ENCODE measurements at places on chromosomes 5 and 9.

DNA sequence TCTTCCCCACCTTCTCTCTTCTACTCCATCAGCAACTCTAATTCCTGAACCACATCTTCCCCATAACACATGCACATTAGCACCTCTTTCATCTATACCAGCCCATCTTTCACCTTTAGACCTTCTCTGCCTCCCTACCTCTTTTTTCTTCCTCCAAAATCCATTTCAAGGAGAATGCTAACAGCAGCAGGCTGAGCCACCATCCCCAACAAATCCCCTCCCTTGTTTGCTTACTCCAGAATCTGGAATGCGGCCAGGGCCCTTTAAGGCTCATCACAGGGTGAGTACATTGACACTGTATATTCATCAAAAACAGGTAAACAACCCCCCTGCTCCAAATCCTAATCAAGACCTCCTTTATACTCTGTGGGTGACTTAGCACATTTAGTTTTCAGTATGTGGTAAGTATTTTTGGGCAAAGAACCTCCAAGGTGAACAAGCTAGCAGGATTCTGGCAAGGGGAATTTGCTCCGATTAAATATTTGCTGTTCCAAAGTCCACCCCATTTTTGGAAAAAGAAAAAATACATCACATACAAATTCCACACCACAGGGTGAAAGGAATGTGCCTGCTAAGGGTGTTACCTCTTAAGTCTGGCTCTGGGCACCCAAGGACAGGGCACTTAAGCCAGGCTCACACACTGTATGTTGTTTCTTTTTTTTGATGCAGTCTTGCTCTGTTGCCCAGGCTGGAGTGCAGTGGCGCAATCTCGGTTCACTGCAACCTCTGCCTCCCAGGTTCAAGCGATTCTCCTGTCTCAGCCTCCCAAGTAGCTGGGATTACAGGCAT, 71.4 kb downstream of the SERINC5 start:
- no peak for DNase-seq

GRCh38 chr5:122458278-122458872, 146.3 kb downstream of the SNCAIP start:
- no peak for DNase-seq

GRCh38 chr9:129038109-129038852, 1.9 kb downstream of the MIGA2 start:
- no peak for DNase-seq

DNA sequence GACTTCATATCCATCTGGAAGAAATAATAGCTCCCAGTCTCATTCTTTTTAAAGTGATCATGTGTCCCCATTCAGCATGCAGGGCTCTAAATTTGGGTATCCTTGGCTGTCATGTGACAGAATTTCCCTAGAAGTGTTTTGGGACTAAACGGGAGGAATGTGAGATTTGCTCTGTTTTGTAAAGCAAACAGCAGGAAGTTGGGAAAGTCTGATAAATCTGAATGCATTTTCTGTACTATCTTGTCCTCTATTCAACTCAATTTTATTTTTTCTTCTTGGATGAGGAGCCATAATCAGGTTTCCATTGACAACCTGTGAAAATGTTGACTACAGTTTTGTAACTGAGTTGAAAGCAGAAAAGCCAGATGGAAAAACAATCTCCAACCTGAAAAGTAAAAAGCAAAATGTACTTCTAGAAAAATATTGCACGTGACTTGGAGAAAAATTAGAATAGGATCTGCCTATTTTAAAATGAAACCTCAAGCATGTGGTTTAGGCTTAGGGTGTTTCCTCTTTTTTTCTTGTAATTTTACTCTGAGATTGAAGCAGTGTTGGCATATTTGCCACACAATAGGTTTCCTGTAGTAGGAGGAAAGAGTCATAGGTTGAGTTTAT, 76.2 kb upstream of the IL6ST start:
- no peak for DNase-seq

- DNase-seq, result no peak
These were observed 388.9 kb upstream of the KLF4 start for GRCh38 chr9:107878462-107878861.

GRCh38 chr5:111942661-111943401, 185.8 kb upstream of the NREP start:
- no peak for DNase-seq

DNA sequence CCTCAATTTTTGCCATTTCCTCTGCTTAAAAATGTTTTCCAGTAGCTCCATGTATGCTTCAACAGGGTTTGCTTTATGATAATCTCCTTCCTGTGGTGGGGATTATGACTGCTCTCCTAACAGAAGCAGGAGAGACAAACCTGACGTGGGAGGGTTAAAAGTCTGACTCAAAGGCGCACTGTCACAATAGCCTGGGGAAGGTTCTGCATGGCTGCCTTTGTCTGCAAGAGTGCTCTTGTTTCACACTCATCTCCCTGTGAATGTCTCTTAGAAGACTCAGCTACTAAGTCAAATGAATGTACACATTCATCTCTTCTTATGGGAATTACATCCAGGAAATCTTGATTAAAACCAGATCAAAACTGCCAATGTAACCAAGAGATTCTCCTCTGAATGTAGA, 90.9 kb upstream of the MTAP start:
- DNase-seq, result no peak

DNA sequence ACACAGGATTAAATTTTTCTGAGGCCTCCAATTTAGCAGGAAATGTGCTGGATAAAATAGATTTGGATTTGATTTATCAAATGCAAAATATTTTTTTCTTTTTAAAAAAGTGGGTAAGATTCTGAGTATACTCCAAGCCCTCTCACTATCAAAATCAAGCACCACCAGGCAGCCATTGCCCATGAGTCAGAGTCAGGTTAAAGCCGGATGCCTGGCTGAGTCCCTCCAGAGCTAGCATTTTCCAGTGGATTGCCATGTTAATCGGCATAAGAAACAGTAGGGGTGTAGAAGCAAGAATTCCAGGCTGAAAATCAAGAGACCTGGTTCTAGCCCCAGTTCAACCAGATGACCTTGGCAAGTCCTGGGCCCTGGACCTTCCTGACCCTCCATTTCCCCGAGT, 85.3 kb downstream of the FAM114A2 start:
- no peak for DNase-seq

DNA sequence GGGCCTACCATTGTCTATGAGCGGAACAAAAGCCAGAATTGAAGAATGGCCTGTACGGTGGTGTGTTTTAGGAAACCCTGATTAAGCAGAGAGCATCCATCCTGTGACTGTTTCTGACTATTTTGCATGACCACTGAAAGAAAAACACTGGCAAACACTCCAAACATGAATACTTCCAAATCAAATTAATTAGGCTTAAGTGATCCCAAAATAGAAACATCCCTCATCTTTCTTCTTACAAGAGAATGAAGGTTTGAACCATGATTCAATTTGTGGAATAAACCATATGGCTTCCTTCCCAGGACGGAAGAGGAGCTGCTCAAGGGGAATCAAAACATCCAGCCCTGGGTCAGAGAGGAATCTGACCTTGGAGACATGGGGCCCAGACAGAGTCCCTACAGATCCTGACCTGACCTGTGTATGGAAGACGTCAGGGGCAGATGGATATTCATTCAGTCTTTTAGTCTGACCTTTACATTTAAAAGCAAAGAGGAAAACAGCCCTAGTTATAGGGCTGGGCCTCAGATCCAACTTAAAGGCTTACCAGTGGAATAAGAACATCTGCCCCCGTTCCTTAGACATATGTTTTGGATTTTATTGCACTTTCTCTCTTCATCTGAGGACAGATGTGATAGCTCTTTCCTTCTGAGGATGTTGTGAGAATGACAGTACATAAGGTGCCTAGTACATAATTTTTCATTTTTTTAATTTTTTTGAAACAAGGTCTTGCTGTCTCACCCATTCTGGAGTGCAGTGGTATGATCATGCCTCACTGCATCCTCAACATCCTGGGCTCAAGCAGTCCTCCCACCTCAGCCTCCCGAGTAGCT, 17.6 kb upstream of the RECK start:
- DNase-seq, result no peak

DNA sequence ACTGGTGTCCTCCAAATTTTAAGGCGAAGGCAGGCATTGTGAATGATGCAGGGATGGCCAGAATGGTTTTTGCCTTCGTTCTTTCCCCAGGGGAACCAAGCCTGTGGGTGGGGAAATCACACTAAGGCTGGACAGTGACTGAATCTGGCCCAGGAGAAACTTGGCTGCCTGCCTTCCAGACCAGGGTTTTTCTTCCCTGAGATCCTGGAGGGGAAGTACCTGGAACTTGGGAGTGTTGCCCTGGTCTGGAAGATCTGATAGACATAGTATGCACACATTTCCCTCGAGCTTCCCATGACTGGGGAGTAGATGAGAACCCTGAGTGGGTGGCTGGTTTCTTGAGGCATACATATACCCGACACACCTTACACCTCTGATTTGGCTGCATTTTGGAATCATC, 664 bp upstream of the IL11RA start:
- DNase-seq, result no peak

GRCh38 chr5:15386122-15386521, 113.9 kb upstream of the FBXL7 start:
- DNase-seq, result no peak

DNA sequence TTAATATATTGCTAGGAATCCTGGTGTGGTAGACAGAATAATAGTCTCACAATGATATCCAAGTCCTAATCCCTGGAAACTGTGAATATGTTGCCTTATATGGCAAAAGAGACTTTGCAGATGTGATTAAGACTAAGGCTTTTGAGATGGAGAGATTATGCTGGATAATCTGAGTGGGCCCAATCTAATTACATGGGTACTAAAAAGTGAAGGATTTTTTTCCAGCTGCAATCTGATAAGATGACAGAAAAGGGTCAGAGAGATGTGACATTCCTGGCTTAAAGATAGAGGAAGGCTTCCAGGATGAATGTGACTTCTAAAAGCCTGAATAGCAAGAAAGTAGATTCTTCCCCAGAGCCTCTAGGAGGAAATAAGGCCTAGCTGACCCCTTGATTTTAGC, 80.7 kb upstream of the MPDZ start:
- no peak for DNase-seq

Measured in activated B cell treated with CpG ODN at 0.5 μM for 24 hours (primary cell).